ENCODE measurements at places on chromosomes 12 and 14.
A peak's percentile ranks its signal among the peaks of the same experiment; 100 is the strongest.

DNA sequence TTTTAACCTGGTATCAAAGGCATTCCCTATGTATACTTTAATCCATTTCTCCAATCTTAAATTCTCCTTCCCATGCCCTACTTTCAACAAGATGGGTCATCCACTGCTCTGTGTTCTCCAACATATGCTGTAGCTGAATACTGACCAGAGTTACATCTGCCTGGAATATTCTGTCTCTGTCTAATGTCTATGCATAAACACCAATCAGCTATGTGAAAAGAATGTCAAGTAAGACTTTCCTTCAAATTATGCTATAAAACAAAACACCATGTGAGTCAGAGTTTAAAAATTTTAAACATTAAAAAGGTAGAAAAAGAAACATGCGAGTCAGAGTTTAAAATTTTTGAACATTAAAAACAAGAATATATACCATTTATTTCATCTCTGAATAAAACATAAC lies 19.3 kb downstream of the NT5DC3 start:
- DNase-seq: no peak

- DNase-seq: no peak
These were observed 74.1 kb downstream of the KIF26A start for GRCh38 chr14:104212206-104213095.

- no peak for DNase-seq
These were observed 47.3 kb downstream of the PRKAB1 start for GRCh38 chr12:119715268-119715620.

GRCh38 chr12:76685246-76685678 lies 78.7 kb upstream of the ZDHHC17 start:
- DNase-seq: no peak

- no peak for DNase-seq
These were observed 3.3 kb upstream of the CHURC1 start for GRCh38 chr14:64910847-64911495.

DNA sequence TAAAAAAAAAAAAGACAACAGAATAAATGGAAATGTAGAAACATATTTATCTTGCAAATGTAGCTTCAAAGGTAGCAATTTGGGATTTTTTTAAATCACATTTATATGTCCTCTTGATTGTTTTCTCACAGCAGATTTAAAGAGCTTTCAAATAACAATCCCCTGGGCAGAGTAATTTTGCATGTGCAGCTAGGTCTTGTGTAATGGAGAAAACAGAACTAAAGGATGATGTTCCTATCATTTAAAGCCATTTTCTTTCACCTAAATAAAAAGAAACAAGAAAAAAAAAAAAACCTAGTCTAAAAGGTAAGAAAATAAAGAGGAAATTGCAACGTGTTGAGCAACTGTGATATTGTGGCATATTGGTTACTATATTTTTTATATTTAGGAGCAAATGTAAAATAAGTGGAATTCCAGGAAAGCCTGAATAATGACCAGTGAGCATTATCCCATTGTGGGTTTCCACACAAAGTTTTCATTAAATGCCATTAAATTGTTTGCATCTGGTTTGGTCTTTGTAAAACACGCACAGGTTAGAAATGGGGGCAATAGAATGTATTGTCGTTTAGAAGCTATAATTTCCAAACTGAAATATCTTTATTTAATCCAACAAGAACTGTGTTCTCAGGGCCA lies 215.6 kb downstream of the SLC6A15 start:
- DNase-seq: no peak

GRCh38 chr12:124213666-124214347 lies 81.1 kb upstream of the RFLNA start:
- DNase-seq: no peak

- DNase-seq: no peak
These were observed 88.8 kb downstream of the ATF7IP start for GRCh38 chr12:14454098-14454907.

- DNase-seq: no peak
These were observed 356.8 kb downstream of the ALG10 start for GRCh38 chr12:34379142-34379541.

- no peak for DNase-seq
These were observed 64.9 kb downstream of the TMX1 start for GRCh38 chr14:51304941-51305340.

- no peak for DNase-seq
These were observed 24.6 kb upstream of the BCL7A start for GRCh38 chr12:121996945-121997612.

DNA sequence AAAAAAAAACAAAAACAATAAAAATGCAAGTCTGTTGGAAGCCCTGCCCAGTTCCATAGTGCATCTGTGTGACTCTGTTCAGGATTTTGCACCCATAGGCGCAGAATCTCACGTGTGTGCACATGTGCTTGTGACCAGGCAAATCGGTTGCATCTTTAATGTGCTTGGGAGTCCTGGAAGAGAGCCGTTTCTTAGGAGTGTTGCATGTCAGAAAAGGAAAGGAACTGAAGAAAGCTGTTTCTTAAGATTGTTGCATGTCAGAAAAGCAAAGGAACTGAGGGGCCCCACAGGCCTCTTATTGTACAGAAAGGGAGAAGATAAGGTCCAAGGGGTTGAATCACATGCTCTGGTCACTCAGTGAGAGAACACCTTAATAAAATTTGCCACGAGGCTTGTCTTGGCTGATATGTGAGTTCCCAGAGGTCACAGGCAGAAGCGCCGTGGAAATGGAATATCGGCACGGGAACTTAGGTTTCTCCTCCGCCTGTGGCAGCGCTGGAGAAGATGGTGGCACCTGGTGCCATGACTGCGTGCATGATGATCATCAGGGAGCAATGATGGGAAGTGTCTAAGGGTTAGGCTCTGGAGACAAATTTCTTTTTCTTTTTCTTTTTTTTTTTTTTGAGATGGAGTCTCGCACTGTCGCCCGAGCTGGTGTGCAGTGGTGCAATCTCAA lies 90.0 kb downstream of the LRRC74A start:
- DNase-seq: no peak

- DNase-seq: no peak
These were observed 28.3 kb downstream of the ATF7IP start for GRCh38 chr12:14393751-14394150.

GRCh38 chr14:55780156-55780946 lies 200.3 kb downstream of the KTN1 start:
- peak; percentile 28 for DNase-seq

DNA sequence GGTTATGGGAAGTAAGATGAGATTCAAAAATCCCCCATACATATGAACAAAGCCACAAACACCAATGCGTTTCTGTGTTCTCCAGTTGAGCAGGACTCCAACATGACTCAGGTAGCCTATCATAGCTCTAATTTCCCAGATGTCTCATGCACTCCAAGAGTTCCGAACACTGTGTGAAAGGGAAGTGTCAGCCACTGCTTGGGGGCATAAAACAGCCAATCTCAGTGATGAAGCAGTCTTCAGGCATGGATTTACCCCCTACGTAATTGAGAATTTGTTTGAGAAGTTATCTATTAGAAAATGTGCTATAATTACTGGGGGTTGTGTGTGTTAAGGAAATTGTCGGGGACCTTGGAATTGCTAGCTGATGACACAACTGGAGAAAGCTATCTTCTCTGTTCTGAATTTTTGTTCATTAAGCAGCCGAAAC lies 153.9 kb upstream of the AVPR1A start:
- no peak for DNase-seq

- no peak for DNase-seq
These were observed 1.1 kb downstream of the RHNO1 start for GRCh38 chr12:2877953-2878732.

- DNase-seq: no peak
These were observed 188.6 kb downstream of the EGLN3 start for GRCh38 chr14:33762161-33762851.

GRCh38 chr12:32365473-32366064 lies 33.8 kb upstream of the FGD4 start:
- peak; percentile 55 for DNase-seq

Measured in right renal pelvis (tissue), 4 donors.